ENCODE measurements at places on chromosomes 5 and 9.

DNA sequence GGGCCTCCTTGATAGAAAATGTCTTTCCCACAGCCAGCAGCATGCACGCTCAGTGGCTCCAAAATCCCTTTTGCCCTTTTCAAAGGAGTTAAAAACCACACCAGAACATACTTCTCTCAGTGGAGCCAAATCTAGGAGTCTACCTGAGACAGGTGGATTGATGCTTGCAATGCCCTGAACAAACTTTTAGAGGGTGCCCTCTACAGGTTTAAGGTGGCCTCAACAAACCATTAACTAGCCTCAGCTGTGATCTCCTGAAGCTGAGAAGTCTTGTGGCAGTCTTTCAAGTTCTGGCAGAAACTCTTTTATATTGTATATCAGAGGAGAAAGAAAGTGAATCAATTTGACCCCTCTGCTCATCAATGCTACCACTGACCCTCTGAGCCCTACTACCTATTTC lies 125.4 kb downstream of the MED27 start:
- DNase-seq, result no peak

DNA sequence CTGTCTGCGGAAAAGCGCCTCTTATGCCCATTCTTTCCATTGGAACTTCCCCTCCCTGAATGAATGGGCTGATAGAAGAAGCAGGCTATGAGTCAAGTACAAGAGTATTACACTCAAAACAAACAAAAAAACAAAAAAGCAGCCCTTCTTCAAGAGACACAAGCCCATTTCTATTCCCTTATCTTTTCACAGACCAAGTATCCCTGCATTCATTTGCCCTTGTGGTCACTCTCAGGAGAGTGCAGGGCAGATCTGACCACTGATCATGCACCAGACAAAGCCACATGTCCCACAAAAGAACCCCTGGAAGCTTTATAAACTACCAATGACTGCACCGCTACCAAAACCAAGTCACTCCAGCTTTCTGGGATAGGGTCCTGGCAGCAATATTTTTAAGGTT lies 262.5 kb upstream of the TAS2R1 start:
- DNase-seq, result no peak

DNA sequence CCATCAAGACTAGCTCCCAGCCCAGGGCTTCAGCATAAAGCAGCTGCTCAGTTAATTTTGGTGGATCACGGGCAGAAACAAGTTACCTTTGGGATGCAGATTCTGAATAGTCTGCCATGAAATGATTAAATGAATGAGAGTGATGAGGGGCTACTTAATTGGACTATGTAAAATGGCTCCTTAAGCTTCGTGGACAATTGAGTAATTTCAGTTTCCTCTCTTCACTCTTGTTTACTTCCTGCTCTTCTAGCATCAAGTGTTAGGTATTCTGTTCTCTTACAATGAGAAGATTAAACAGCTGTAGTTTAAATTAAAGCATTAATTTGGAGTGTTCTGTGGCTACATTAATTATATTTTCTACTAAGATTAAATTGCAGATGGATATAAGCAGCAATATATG lies 28.1 kb downstream of the PIK3R1 start:
- DNase-seq, result no peak

GRCh38 chr5:175778951-175779503 lies 92.4 kb upstream of the CPLX2 start:
- DNase-seq, result no peak

DNA sequence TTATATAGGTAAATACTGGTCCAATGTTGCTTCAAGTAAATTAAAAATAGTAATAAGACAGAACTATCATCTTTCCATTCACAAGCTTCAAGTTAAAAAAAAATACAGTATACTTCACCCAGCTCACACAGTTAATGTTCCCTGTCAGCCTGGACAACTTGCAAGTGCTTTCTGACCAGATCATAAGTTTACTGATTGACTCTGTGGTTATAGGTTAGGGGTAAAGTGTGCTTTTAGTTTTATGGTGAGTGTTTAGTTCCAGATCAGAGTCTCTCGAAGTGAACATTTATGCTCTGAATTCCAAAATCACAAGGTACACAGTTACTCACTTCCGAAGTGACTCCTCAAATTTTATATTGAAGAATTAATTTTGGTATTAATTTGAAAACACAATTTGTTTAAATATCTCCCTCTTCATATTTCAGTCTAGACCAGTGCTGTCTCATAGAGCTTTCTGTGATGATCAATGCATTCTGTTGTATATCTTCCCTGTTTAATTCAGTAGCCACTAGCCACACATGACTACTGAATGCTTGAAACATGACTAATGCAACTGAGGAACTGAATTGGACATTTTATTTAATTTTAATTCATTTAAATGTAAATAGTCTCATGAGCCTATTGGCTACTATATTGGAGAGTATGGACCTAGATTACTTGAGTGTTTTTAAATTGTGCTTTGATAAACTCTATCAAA lies 90.7 kb downstream of the MEF2C start:
- DNase-seq, result no peak

DNA sequence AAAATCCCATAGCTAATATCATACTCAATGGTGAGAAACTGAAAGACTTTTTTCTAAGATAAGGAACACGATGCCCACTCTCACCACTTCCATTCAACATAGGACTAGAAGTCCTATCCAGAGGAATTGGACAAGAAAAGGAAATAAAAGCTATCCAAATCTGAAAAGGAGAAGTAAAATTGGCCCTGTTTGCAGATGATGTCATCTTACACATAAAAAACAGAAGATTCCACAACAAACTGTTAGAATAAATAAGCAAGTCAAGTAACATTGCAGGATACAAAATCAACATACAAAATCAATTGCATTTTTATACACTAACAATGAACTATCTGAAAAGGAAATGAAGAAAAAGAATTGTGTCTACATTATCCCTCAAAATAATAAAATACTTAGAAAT lies 308.0 kb downstream of the MCTP1 start:
- no peak for DNase-seq

DNA sequence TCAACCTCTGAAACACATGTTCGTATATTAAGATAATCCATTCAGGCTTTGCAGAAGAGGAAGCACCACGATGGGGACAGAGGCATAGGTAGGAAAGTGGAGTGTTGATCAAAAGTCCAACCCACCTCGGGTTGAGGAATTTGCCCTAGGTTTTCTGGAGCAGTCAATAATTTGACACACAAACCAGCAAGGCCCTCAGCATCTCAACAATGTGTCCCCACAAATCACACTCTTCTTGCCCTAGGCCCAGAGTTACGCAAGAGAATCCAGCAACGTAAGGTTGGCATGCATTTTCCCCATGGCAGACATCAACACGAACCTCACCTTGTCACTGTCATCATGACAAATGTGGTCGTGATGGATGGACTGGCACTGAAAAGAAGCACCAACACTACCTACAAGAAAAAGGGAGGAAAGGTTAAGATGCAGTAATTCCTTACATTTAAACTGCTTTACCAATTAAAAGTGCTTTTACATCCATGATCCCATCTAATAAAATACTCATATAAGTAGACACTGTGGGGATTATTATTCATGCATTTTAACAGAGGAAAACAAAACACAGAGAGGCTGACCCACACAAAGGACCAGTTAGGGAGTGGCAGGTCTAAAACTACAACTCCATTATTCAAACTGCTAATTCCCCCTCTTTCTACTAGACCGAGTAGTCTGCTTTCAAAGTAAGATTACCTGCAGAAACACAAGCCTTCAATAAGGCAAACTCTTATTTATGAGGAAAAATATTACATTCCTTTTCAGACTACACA lies 24.4 kb upstream of the RNF38 start:
- no peak for DNase-seq

DNA sequence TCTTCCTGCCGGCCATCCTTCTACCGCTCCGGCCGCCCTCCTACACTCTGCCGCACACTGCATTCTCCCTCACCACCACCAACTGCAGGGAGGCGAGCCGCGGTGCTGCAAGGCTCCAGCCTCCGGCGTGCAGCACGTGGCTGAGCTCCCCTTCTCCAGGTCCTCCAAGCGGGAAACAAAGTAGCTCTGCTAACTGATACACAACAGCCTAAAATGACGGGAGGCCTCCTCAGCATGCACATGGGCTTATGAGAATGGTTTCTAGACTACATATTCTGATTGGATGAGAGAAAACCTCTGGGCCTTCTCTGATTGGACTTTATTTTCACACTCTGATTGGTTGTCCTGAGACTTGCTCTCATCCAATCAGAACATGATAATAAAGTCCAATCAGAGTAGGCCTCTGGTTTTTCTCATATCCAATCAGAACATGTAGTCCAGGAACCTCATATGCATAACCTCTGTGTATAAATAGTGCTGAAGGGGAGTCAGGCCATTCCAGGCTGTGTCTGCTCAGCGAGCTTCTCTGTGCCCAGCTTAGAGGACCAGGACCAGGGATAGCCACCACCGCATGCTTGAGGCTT lies 27.0 kb upstream of the ZNF354B start:
- DNase-seq, result no peak

- no peak for DNase-seq
Observed at GRCh38 chr9:35675732-35676392, 2.1 kb downstream of the CA9 start.

- no peak for DNase-seq
Observed at GRCh38 chr9:121898856-121899255, 194.3 kb downstream of the TTLL11 start.

- DNase-seq, result no peak
Observed at GRCh38 chr5:173497685-173498084, 118.8 kb downstream of the BOD1 start.

DNA sequence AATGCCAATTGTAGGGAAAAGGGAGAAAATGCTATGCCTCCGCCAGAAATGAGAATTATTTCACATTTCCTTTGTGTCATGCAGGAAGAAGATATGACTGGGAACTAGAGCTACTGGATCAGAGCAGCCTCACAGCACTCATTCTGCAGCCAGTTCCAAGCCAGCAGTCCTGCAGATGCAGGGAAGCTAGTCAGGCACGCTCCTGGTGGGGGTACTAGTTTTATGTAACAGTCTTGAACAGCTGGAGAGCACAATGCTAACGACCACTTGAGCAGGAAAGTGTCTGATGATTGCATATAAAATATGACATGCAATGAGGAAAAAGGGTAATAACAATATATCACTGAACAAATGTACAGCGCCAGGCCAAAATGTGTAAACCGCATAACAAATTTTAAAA lies 21.7 kb downstream of the CDH10 start:
- no peak for DNase-seq

DNA sequence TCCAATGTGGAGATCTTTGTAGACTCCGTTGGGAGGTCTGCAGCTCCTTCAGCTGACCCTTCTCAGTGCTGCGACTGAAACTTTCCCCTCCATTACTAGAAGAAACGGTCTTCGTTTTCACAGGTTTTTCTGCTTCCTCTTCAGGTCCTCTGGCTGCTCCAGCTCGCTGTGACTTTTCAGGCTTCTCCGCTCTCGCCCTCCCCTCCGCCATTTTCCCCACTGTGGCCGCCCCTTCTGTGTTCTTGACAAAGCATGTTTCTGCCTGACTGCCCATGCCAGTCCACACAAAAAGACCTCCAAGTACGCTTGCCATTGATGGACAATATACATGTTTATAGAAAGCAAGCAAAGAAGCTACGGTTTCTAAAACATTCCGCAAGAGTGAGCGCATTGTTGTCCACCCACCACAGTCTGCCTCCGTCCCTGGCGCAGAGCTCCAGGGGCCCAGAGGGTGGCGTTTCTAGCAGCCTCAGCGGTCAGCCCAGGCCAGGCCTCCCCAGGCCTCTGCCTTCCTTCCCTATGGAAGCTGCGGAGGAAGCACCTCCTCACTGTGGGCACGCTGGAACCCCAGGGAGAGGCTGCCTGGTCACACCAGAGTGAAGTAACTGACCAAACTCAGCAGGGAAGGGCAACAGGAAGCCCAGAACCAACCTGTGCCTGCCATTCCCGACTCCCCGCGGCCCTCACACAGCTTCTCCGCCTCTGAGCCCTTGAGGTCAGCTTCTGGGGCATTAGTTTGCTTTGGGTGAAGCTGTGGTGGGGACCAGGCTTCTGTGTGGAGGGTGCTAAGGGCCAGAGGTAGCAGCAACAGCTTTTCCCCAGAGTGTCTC lies 19.9 kb upstream of the S1PR3 start:
- no peak for DNase-seq

- no peak for DNase-seq
Observed at GRCh38 chr9:121839726-121840500, 188.5 kb downstream of the DAB2IP start.

DNA sequence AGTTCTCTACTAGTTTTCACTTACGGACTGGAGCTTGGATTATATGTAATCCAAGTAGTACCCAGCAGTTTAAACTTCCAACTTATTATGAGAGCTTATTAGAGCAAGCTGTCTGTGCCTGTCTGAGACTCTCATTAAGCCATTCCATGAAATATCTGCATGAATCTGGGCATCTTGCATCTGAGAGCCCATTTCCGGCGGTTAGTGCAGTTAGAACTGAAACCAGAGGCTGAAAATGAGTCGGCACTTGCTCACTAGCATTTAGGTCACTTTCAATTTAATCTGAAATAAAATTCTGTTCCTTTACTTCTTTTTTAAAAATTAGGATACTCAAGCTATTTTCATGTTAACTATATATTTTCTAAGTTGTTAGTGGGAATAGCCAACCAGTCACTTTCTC lies 102.2 kb downstream of the MEGF10 start:
- no peak for DNase-seq

DNA sequence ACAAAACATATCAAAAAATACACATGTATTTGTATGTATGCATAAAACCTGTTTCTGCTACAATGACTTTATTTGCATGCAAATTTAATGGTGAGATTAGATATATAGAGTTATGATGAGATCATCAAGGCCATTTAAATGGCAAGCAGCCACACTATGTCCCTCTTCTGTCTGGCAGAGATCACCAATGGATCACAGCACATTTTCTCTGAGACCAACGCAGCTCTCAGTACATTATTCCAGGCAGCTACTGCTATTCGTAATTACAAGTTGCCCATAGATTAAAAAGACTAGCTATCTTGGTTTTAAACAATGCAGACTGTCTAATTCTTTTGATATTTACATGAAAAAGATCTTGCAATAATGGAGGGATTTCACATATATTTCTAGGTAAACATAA lies 629.5 kb downstream of the PDE4D start:
- no peak for DNase-seq

DNA sequence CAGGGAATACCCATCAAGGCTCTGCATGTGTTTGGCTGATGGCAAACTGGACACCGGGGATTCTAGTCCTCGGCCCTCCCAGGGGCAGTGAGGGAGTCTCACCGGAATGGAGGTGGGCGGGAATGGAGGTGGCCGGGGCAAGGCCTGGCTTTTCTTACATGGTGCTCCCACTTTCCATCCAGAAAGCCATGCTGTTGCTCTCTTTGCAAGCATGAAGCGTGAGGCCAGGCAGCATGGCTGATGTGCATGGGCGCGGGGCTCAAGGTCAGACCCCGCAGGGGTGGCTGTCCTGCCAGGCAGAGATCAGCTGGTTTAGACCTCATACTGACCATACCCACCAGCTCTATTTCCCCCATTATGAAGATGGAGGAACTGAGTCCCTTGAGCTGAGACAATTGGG lies 108.0 kb upstream of the PHYKPL start:
- no peak for DNase-seq

- DNase-seq, result no peak
Observed at GRCh38 chr5:92144824-92145223, 761.7 kb upstream of the ARRDC3 start.

GRCh38 chr5:127101935-127102334 lies 28.6 kb upstream of the C5orf63 start:
- DNase-seq, result no peak

All from T-helper 1 cell (primary cell).